ENCODE measurements at places on chromosomes 12 and 14. TPM values are rescaled to one million over a fixed set of nuclear protein-coding genes. Genes with fewer than 3 reads are reported as not detected.

Gene VASH1
- 2.8 TPM for total RNA-seq

Gene STAC3
- total RNA-seq = 0.65 TPM

Gene CSRNP2
- 27.1 TPM for total RNA-seq

Gene CCDC177
- under 0.01 TPM for total RNA-seq

Gene NUDT4
- total RNA-seq = 122 TPM

Gene NGB
- not detected for total RNA-seq

Gene IQSEC3
- 0.65 TPM for total RNA-seq

Gene ESYT1
- 212 TPM for total RNA-seq

Gene PUS1
- total RNA-seq = 5.4 TPM

Gene JPH4
- total RNA-seq = not detected

Gene OR10G2
- not detected for total RNA-seq

Gene KCNK10
- not detected for total RNA-seq

Gene BMAL2
- 91.3 TPM for total RNA-seq

Gene C1R
- total RNA-seq = 427 TPM

Gene HVCN1
- total RNA-seq = 5.1 TPM

Data from articular chondrocyte of knee joint (primary cell).